ENCODE measurements at places on chromosomes 1 and 21. TPM values are rescaled to one million over a fixed set of nuclear protein-coding genes. Genes with fewer than 3 reads are reported as not detected.

Gene FAM177B
- not detected for total RNA-seq

Gene ADAM30
- not detected for total RNA-seq

DNA sequence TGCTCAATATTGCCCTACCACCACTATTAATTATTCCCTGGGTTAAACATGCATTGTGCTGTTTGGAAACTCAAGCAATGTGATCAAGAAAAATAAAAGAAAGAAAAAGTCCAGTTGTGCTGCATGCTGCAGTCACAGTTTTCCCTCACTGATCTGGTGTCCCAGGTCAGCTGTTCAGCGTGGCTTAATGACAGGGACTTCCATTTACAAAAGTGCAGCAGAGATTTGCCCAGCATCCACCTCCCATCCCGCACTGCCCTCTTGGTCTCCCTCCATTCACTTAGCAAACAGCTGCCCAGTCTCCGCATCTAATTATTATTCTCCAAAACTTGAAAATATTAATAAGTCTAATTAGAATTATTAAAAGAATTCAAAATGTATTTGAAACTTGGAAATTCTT, 2.0 kb upstream of the OR2T4 start:
- DNase-seq = no peak

GRCh38 chr1:109791495-109792043, 27.8 kb upstream of the EPS8L3 start:
- no peak for DNase-seq

Gene IL10
- 0.54 TPM for total RNA-seq

GRCh38 chr1:155037043-155037442, 3.4 kb downstream of the DCST1 start:
- no peak for DNase-seq

- no peak for DNase-seq
Observed at GRCh38 chr21:36472377-36472776, 7.5 kb downstream of the CLDN14 start.

DNA sequence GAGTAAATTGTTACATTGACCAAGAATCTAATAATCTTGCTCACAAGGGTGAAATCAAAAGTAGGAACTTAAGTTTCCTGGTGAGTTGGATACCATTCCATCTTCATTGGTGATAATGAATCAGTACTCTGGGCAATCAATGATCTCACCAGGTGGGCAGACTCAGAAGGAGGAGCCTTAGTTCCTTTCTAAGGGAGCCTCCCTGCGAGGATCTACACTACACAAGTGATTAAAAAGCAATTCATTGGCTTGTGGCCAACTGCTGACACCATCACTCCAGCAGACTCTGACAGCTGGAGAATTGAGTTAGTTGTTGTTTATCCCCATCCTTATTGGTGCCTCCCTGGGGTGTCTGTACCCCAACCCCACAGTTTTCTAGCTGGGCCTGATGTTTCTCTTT, 84.1 kb upstream of the VANGL1 start:
- DNase-seq = no peak

Gene KCNE2
- total RNA-seq = not detected

- DNase-seq = no peak
Observed at GRCh38 chr1:58409336-58409735, 137.2 kb downstream of the OMA1 start.

DNA sequence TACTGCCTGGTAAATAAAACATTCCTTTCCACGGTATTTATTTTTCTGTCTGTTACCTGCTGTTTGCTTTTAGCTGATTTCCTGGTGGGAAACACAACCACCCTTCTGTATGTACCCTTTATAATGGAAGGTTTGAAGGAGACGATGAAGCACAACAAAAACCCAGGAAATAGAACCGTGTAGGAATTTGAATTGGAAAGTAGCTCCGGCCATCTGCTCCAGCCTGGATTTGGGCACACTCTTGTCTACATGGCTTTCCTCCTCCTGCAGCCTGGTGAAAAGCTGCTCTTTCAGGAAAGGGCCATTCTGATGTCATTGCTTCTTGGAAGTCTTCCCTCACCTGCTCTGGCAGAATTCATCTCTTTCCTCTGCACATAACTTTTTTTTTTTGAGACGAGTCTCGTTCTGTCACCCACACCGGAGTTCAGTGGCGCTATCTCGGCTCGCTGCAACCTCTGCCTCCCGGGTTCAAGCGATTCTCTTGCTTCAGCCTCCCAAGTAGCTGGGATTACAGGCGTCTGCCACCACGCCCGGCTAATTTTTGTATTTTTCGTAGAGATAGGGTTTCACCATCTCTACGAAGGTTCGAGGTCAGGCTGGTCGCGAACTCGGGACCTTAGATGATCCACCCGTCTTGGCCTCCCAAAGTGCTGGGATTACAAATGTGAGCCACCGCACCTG, 2.7 kb downstream of the AK4 start:
- no peak for DNase-seq

Gene S100A8
- total RNA-seq = 79.9 TPM

DNA sequence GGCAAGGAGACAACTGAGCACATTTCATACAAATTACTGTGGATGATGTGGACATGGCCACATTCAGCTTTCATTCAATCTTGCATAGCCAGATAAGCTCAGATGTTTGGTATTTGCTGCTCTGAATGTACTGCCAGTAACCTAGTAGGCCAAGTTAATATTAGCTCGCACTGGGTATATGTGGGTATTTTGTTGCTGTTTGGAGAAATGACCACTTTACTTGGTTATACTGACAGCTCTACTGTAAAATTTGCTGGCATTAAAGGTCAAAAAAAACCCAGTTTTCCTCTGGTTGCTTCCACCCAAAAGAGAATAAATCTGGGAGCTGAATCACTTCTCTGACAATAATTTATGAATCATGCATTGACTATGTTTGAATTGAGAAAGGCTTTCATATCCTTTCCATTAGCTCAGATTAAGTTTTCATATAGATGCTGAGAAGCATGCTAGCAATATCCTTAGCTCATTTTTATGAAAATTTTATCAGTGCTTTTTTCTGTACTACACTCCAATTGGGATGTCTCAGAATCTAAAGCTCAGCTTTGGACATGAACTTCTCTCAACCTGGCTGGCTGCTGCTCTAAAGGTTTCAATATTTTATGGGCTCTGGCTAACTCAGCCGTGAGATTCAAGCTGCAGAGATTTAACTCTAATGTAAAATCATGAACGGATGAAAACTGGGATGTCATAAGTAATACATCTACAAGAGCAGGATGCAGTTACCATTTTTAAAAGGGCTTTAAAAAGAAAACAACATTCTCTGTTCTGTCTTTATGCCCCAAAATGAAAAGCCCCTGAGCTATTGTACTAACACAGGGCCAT, 330.0 kb downstream of the BARHL2 start:
- no peak for DNase-seq

Gene LRRN2
- 1.5 TPM for total RNA-seq

- DNase-seq = no peak
Observed at GRCh38 chr1:15459771-15460707, 3.5 kb downstream of the CELA2A start.

- no peak for DNase-seq
Observed at GRCh38 chr1:244207935-244208244, 156.8 kb downstream of the ZBTB18 start.

DNA sequence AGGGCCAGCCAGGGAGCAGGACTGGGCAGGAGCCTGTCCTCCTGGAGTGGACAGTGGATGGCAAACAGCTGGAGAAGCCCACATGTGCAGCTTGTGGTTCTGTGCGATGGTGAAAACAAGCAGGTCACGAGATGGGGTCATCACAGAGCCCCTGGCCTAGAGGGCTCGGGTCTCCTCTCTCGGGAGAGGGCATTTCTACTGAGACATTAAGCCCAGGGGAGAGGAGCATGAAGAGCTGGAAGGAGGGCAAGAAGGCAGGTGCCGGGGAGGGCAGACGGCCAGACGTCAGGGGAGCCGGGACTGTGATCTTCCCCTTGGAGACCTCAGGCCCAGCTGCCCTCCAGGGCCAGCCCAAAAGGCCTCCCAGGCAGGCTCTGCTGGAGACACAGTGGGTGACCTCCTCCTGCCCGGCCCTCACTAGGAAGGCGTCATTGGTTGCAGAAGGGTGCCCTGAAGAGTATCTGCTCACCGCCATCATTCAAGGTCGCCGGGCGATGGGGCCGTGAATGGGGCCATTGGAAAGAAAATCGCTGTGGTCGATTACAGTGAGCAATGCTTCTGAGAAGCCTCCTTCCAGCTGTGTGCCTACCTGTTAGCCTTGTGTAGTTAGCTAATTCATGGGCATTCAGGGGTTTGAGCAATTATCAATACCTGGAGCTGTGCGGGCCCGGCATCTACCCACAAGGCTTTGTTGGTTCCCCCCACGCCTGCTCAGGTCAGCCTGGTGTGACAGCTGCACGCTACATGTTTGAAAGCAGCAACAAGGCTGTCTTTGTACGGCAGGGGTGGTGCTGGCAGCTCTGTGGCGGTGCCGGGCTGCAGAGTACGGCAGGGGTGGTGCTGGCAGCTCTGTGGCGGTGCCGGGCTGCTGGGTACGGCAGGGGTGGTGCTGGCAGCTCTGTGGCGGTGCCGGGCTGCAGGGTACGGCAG, 72.3 kb upstream of the ACTRT2 start:
- DNase-seq = peak; percentile 40

DNA sequence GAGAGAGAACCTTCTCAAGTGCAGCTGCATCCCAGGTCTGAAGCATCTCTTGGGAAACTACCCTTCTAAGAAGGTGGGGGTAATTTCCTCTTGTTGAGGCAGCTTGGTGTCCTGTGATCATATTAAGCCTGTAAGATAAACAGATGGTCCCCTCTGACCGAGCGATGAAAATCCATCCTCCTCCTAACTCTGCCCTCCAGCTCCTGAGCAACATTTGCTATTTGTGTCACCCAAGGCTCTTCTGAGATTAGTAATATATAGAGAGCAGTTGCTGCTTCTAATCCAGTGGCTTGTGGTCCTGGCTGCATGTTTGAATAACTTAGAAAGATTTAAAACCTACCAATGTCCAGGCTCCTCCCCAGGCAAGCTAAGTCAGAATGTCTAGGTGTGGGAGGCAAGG, 123.7 kb downstream of the DISC1 start:
- DNase-seq = no peak

Measured in Right ventricle myocardium inferior (tissue), 1 donor.